ENCODE measurements at places on chromosomes 1 and 21.

DNA sequence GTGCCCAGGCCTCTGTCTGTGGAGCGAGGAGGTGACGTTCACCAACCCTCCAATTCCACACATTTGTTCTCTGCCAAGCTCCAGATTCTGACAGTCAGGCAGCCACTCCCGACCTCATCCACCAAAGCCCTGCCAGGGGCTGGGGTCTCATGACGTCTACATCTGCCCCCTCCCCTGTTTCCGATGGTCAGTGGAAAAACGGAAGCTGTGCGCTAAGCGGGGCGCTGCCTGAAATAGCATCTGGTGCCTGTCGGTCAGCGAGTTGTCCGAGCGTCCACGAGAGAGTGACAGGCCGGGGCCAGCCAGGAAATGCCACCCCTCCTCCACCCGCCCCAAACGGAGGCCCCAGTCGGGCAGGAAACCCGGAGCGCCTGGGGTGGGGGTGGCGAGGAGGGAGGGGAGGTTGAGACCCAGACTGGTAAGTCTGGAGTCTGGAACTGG is 3.2 kb upstream of the TAL1 start:
- DNase-seq = no peak

DNA sequence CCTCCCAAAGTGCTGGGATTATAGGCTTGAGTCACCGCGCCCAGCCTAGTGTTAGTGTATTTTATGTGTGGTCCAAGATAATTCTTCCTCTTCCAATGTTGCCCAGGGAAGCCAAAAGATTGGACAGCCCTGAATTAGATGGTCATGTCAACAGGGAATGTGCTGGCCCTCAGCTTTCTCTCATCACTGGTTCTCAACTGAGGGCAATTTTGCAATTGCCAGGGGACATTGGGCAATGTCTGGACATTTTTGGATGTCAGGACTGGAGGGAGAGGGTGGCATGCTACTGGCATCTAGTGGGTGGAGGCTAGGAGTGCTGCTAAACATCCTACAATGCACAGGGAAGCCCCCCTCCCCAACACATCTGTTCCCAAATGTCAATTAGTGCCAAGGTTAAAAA is 95.0 kb downstream of the LAMC2 start:
- DNase-seq = no peak

- no peak for DNase-seq
Measured at GRCh38 chr1:231806623-231807495, 180.3 kb downstream of the DISC1 start.

GRCh38 chr1:48036710-48037355 is 39.6 kb upstream of the TRABD2B start:
- DNase-seq = no peak

- DNase-seq = no peak
Measured at GRCh38 chr1:39380036-39380435, 111.4 kb upstream of the BMP8A start.

GRCh38 chr21:35520856-35521255 is 471.8 kb upstream of the RUNX1 start:
- DNase-seq = no peak

- no peak for DNase-seq
Measured at GRCh38 chr1:54547601-54548388, at the start of gene ACOT11. Gene ACOT11, plus strand, starts transcription at chr1:54548228. Its CDS starts 82 bp downstream, at chr1:54548310.

DNA sequence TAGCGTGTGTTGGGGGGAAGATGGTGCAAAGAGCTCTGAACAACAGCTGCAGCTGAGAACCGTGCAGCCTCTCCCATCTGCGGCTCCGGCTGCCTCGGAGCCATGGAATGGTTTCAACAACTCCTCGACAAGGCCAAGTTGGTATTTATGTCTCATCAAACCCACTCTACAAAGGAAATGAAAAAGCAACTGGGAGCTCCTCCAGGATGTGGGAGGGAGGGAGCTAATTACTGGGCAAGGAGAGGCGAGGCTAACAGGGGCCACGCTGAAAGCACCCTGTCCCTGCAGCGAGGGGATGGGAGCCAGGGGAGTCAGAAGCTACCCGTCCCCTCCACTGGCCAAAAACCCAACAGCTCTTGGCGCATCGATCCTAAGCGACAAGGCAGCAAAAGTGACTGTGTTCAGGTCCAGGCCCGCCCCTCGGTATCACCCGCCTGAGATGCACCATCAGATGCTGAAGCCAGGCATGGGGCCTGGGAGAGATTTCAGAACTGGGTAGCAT is 63.1 kb downstream of the ACOT7 start:
- DNase-seq = no peak

GRCh38 chr1:205914155-205914507 is 29.1 kb downstream of the SLC26A9 start:
- no peak for DNase-seq

DNA sequence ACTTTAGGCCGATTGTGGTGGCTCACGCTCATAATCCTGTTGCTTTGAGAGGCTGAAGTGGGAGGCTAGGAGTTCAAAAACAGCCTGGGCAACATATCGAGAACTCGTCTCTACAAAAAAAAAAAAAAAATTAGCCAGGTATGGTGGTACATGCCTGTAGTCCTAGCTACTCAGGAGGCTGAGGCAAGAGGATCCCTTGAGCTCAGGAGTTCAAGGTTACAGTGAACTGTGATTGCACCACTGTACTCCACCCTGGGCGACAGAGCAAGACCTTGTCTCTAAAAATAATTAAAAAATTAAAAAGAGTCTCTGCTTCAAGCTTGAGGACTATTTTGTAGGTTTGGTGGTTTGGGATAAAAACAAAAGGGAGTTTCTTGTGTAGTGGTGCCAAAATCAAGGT is 21.2 kb downstream of the KDM1A start:
- no peak for DNase-seq

- no peak for DNase-seq
Measured at GRCh38 chr21:31552826-31553225, 106.7 kb upstream of the SOD1 start.

DNA sequence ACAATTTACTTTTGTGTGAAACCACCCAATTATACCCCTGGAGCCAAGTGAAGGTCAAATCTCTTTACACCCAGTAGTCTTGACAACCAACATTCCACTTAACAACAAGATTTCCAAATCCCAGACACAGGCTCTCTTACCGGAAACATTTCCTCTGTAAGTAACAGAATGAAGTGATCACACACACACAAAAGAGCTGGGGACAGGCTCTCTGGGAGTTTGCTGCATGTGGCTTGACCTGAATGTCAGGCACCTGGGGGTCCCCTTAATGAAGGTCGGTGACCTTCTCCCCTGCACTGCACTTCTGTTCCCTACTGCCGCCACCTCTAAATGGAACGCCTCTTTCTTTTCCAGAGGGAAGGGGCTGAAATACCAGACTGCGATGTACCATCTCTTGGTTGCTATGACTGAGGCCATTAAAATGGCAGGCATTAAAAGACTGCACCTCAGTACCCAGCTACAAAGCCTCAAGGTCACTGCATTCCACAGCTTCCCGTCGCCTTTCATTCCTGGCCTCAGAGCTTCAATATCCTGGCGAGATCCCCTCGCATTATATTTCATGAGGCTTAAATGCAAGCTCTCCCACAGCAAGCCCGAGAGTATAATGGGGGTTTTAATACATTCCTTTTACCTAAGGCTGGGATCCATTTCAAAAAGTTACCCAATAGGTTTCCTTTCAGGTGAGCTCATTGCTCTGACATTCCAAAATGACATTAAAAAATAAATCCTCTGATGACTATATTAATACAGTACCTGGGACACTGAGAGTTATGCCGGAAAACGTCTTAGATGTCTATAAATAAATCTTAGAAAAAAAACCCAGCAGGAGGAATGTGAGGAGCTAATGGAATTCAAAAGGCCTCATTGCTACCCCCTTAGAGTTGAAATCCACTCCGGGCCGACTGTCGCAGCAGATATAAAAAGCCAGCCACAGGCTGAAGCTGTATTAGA is 90.9 kb upstream of the DIRAS3 start:
- no peak for DNase-seq

DNA sequence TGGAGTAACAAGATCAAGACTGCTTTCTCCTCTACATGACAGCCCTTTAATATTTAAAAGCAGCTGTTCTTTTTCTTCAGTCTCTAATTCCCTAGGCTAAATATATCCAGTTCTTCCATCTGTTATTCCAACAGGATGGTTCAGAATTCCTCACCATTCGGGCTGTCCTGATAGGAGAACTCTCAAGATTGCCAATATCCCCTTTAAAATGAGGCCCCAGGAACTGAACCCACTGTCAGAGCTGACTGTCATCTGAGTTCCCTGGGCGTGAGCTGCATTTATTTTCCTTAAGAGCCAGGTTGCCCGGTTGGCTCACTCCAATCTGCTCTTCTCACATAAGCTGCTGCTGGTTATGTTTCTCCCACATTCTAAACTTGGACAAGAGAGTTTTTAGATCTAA is 177.6 kb downstream of the MIS18A start:
- no peak for DNase-seq

All from stimulated activated CD8-positive, alpha-beta memory T cell treated with anti-CD3 and anti-CD28 coated beads, Interleukin-12 subunit alpha, Interleukin-12 subunit beta, amount 100 ng/mL, for 1 hour (primary cell).